ENCODE measurements at places on chromosomes 5 and 9. TPM values are rescaled to one million over a fixed set of nuclear protein-coding genes. Genes with fewer than 3 reads are reported as not detected.

DNA sequence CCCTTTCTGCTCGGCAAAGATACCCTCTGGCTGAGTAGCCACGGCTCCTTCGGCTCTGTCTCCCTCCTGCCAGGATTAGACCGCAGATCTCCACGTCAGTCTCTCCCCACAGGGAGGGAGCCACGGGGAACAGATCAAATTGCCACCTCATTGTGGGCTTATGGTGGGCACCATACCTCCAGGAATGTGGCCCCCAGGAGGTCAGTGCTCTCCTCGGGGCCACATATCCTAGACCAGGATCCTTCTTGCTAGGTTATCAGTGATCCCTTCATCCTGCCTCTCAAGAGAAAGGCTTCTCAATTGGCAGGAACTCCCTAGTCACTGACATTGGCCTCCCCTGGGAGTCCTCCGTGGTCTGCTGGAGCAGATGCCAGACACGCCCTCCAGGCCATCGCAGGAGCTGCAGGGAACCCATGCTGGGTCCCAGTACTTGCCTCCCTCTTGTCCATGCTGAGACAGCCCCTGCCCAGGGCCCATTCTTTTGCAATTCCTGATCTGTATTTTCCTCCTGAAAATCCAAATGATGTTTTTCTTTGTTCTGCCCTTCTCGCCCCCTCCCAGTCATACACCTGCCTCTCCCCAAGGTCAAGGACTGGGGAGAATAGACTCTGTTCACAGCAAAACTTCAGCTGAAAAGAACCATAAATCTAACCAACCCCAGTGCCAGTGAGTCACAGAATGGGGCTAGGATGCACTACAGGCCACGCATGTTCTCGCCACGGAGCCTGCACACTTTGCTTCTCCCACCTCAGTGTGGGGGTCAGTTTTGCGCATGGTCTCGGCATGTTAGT is 31.6 kb upstream of the ENHO start:
- peak overlapping the region; percentile 50 for H3K27ac ChIP-seq
- H3K27me3 ChIP-seq, result no peaks in the 10 kb centered on the region
- H3K36me3 ChIP-seq, result peaks cover 22% of the 10 kb centered on the region
- H3K4me3 ChIP-seq, result no peak overlapping the region

- no peak overlapping the region for H3K27ac ChIP-seq
- no peak for DNase-seq
- H3K36me3 ChIP-seq, result peaks cover 7% of the 10 kb centered on the region
- no peaks in the 10 kb centered on the region for H3K27me3 ChIP-seq
- no peak overlapping the region for H3K4me3 ChIP-seq
These were observed 21.0 kb downstream of the CDKL3 start for GRCh38 chr5:134345996-134346395.

DNA sequence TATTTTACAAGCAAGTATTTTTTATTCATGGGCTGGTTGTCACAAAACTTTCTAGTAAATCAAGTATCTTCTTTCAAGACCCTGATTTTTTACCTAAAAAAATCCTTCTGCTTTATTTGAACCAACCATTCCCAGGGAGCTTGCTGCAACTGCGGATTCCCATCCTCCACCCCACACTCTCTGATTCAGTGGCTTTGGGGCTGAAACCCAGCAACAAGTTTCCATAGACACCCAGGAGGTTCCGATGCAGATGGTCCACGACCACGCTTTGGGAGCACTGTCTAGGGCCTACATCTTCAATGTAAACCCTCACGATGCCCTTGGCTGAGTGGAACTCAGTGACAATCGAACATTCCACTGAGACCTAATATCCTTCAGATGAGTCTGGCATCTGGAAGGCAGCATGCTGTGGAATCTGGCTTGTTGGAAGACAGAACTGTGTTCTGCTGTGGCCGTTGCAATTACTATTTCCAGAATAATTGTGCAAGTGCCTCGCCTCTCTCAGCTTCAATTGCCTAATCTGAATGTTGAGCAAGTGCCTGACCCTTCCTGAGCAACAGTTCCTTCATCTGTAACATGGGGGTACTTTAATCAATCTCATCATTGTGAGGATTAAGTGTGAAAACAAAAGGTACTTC is 105.1 kb downstream of the INSYN2B start:
- H3K36me3 ChIP-seq, result no peaks in the 10 kb centered on the region
- H3K27ac ChIP-seq, result no peak overlapping the region
- no peak overlapping the region for H3K4me3 ChIP-seq
- H3K4me1 ChIP-seq, result no peaks in the 10 kb centered on the region

GRCh38 chr9:127020036-127020801 is 102.2 kb downstream of the ANGPTL2 start:
- H3K4me3 ChIP-seq, result no peak overlapping the region
- H3K27me3 ChIP-seq, result no peaks in the 10 kb centered on the region
- DNase-seq, result no peak
- H3K36me3 ChIP-seq, result no peaks in the 10 kb centered on the region

- DNase-seq, result no peak
- H3K36me3 ChIP-seq, result no peaks in the 10 kb centered on the region
These were observed 199.4 kb downstream of the AUH start for GRCh38 chr9:91162311-91162710.

DNA sequence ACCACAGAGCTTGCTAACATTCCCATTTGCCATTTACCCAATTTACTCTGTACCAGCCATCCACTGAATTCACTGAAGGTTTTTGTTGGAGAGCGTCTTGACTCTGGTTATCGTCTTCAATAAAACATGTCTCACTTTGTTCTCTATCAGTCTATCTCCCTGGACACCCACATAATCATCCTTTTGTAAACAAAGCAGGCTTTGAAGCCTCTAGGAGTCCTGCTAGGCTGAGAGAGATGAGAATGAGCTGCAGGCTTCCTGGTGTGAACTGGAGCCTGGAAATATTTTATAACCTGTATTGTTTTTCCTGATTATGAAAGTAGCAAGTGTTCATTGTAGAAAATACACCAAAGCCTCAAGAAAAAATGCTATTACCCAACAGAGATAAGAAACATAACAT is 140.6 kb upstream of the ZNF366 start:
- H3K4me3 ChIP-seq, result no peak overlapping the region
- no peak for DNase-seq
- H3K4me1 ChIP-seq, result peaks cover 10% of the 10 kb centered on the region
- H3K27ac ChIP-seq, result peak overlapping the region; percentile 42

DNA sequence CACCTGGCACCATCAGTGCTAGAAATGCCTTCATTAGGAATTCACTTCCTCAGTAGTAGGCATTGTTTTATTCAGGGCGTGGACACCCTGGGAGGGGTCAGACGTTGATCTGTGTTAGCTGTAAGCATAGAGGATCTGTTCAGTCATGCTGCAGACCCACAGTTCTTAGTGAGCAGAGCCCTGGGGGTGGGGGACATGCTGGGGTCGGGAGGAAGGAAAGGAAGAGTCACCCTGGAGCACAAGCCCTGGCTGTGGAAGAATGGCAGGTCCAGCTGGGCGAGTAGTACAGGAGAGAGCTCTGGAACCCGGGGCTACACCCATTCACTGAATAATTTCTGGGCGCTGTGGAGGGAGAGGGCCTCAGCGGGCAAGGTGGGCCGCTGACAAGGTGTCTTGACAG is 172.5 kb downstream of the FSTL4 start:
- H3K4me1 ChIP-seq, result no peaks in the 10 kb centered on the region
- H3K27ac ChIP-seq, result no peak overlapping the region

DNA sequence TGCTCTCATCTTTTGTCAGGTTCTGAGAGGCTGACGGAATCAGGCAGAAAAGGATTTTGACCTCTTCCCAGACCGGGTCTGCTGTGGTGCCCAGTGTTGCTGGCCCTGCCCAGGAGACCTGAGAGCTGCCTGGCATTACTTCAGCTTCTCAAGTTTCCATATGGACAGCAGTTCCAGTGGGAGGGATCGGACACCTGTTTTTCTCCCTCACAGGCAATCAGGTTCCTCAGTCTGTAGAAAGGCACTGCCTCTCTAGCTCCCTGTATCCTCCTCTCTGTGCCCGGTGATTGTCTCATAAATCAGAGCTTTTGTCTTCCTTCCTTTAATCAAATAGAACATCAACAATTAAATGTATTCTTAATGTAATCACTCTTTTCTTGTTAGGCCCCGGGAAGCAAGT is 198.7 kb downstream of the SEMA6A start:
- H3K4me1 ChIP-seq, result peaks cover 75% of the 10 kb centered on the region
- H3K36me3 ChIP-seq, result no peaks in the 10 kb centered on the region
- H3K4me3 ChIP-seq, result no peak overlapping the region

- H3K27ac ChIP-seq, result no peak overlapping the region
- no peaks in the 10 kb centered on the region for H3K36me3 ChIP-seq
- H3K4me3 ChIP-seq, result no peak overlapping the region
- H3K27me3 ChIP-seq, result no peaks in the 10 kb centered on the region
- no peaks in the 10 kb centered on the region for H3K4me1 ChIP-seq
These were observed 11.5 kb upstream of the FAF2 start for GRCh38 chr5:176436656-176437055.

DNA sequence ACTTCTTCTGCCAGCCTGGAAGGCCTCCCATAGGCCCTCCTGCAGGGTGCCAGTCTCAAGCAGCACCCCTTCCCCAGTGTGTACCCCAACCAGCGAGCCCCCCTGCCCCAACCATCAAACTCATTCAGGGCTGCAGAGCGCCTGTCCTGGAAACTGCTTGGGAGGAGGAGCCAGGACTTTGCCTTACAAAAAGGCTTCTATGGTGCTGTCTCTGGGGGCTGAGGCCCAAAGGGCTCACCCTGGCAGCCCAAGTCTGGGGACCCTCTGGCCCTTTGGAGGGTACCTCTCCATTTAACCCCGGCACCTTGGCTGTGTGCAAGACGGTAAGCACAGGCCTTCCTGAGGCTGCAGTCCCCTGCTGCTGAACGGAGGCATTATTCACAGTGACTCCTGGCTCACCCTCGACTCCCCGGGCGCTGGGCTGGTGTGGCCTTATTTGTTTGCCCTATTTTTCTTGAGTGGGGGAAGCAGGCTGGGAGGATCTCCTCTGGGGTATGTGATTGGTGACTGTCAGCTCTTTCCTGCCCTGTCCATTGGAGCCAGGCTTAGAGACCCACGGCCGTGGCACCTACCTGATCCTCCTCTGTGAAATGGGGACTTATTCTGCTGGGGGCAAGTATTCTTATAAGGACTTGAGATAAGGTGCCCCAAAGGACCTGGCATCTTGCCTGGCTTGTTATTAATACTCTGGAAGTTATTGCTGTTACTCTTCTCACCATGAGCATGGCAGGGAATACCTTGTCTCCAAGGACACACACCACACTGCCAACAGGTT is 5.8 kb downstream of the LMX1B start:
- H3K27ac ChIP-seq, result no peak overlapping the region
- no peaks in the 10 kb centered on the region for H3K4me1 ChIP-seq

- H3K27me3 ChIP-seq, result no peaks in the 10 kb centered on the region
- no peaks in the 10 kb centered on the region for H3K36me3 ChIP-seq
- DNase-seq, result no peak
- no peak overlapping the region for H3K27ac ChIP-seq
- H3K4me1 ChIP-seq, result no peaks in the 10 kb centered on the region
- H3K4me3 ChIP-seq, result no peak overlapping the region
These were observed 135.0 kb downstream of the OXCT1 start for GRCh38 chr5:41735213-41735612.

- no peak overlapping the region for H3K27ac ChIP-seq
- no peaks in the 10 kb centered on the region for H3K4me1 ChIP-seq
- H3K4me3 ChIP-seq, result no peak overlapping the region
- H3K36me3 ChIP-seq, result no peaks in the 10 kb centered on the region
These were observed 440.4 kb upstream of the RIOK2 start for GRCh38 chr5:97623441-97623840.

DNA sequence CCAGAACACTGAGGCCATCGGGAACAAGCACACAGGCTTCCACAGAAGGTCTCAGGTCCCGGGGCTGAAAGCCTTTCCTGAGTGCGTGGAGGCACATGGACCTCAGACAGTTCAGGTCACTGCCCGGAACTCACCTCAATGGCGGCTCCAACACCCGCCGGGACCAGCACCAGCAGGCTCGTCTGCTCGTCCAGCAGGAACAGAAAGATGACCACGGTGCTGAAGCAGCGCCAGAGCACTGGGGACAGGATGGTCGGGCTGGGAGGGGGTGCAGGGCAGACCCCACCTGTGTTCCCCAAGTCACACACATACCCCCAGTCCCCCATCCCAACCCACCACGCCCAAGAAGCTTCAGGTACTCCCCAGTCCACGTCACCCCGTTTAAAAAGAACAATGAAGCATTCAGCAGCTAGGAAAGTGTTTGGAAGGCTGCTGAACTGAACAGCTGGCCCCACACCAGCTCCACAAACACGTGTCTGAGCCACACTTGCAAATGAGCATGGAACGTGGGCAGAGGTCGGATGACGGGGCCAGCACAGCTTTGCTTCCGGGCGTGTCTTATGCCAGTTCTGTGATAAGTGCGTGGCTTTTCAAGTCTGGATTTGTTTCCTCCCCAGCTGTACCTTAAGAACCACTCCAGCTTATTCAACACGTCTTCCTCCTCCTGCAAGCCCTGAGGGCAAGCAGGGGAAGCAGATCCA is 14.6 kb downstream of the CLPTM1L start:
- peaks cover 1% of the 10 kb centered on the region for H3K4me1 ChIP-seq
- H3K36me3 ChIP-seq, result peaks cover 10% of the 10 kb centered on the region
- H3K27me3 ChIP-seq, result no peaks in the 10 kb centered on the region
- peak overlapping the region; percentile 16 for H3K27ac ChIP-seq

DNA sequence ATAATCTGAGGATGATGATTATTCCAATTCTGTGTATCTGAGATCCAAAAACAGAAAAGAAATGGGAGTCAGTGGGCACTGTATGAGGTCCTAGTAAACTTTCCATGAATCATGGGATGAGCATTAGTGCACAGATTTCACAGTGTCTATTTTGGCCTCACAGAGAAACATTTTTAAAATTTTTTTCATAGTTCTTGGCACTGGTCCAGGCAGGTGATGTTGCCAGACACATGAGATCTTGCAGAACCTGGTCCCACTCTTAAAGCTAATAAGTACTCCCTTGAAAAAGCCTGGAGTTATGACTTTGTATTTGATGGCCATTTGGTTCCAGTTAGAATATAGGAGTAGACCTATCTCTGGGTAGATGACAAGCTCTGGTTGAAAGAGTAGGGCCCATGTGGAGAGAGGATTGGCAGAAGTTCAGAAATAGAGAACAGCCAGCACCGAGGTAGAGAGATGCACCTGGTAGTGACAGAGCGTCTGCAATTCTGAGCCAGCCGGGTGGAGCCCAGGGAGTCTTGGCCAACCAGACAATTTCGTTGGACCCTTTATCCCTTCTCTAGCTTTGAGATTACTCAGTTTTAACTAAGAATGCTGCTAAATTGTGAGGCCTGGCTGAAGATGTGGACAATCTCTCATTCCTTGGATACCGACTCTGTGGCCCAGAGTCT is 6.3 kb upstream of the TNFSF15 start:
- no peak overlapping the region for H3K4me3 ChIP-seq
- H3K27ac ChIP-seq, result no peak overlapping the region
- H3K27me3 ChIP-seq, result no peaks in the 10 kb centered on the region
- H3K36me3 ChIP-seq, result no peaks in the 10 kb centered on the region
- peaks cover 3% of the 10 kb centered on the region for H3K4me1 ChIP-seq

SLC45A2 gene
- total RNA-seq, result not detected

CDX1 gene
- not detected for total RNA-seq

IFNA13 gene
- not detected for total RNA-seq

ANXA1 gene
- total RNA-seq, result 25.4 TPM

UGT3A1 gene
- 0.97 TPM for total RNA-seq

ABHD17B gene
- 68.3 TPM for total RNA-seq

FAM78A gene
- 6.1 TPM for total RNA-seq

PCDHAC1 gene
- 0.08 TPM for total RNA-seq

CCNO gene
- total RNA-seq, result not detected

Data from psoas muscle (tissue), 8 donors.